Smooth muscle cell of bladder (primary cell): ENCODE measurements at places on chromosomes 7 and 10. TPM values are rescaled to one million over a fixed set of nuclear protein-coding genes. Genes with fewer than 3 reads are reported as not detected.

EN2 gene
- under 0.01 TPM in 1 of 2 replicates, not detected in the other for total RNA-seq

OR6B1 gene
- not detected in 2 replicates for total RNA-seq

ALOX5 gene
- not detected in 2 replicates for total RNA-seq

BLNK gene
- 0.09 and 0.28 TPM in 2 replicates for total RNA-seq

ZFAND2A gene
- 21.0 and 30.0 TPM in 2 replicates for total RNA-seq

ALDH18A1 gene
- 143 and 211 TPM in 2 replicates for total RNA-seq

ATP6V0A4 gene
- 0.09 and 0.14 TPM in 2 replicates for total RNA-seq

OPN4 gene
- total RNA-seq: not detected in 2 replicates

GFRA1 gene
- total RNA-seq: 1.6 and 2.7 TPM in 2 replicates

LIPK gene
- not detected in 2 replicates for total RNA-seq

SNCG gene
- 16.5 and 23.8 TPM in 2 replicates for total RNA-seq

ZPBP gene
- total RNA-seq: not detected in 2 replicates

HTRA1 gene
- 142 and 218 TPM in 2 replicates for total RNA-seq

RELN gene
- total RNA-seq: 0.43 and 0.74 TPM in 2 replicates

CYP3A5 gene
- 0.28 and 0.37 TPM in 2 replicates for total RNA-seq

PAPOLB gene
- 0.09 and 0.14 TPM in 2 replicates for total RNA-seq

IFIT5 gene
- total RNA-seq: 18.5 and 20.2 TPM in 2 replicates

DOCK4 gene
- 5.4 and 6.8 TPM in 2 replicates for total RNA-seq

GPR146 gene
- 1.00 and 5.8 TPM in 2 replicates for total RNA-seq

TMEM273 gene
- under 0.01 TPM in 1 of 2 replicates, not detected in the other for total RNA-seq

COL13A1 gene
- total RNA-seq: 11.7 and 20.3 TPM in 2 replicates

ANKRD30A gene
- not detected in 2 replicates for total RNA-seq

CYP2C19 gene
- total RNA-seq: not detected in 2 replicates

LBX1 gene
- total RNA-seq: not detected in 2 replicates

COL1A2 gene
- 4,803 and 7,669 TPM in 2 replicates for total RNA-seq

EPO gene
- not detected in 2 replicates for total RNA-seq

MAGI2 gene
- total RNA-seq: 8.2 and 8.5 TPM in 2 replicates

RAB19 gene
- total RNA-seq: not detected in 2 replicates
